ENCODE measurements at places on chromosomes 7 and 10. TPM values are rescaled to one million over a fixed set of nuclear protein-coding genes. Genes with fewer than 3 reads are reported as not detected.
A peak's percentile ranks its signal among the peaks of the same experiment; 100 is the strongest.

DNA sequence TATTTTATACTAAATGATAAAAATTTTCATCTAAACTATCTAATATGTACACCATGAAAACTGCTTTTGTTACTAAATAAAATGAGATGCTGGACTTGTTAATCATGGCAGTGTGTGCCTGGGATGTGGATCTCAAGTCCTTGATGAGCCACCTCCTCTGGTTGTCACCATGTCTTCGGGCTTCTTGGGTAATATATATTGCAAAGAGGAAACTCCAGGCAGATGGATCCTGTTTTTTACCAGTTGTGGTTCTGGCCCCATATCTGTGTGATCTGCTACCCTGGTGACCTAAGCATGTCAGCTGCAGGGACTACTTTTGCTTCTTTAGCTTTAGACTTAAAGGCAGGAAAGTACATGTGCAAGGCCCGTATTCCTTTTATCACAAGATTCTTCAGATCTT, 46.2 kb downstream of the TMEM60 start:
- no peaks in the 10 kb centered on the region for H3K27me3 ChIP-seq
- DNase-seq = no peak
- H3K4me1 ChIP-seq = no peaks in the 10 kb centered on the region
- H3K36me3 ChIP-seq = no peaks in the 10 kb centered on the region
- H3K4me3 ChIP-seq = no peak overlapping the region

GRCh38 chr7:157299613-157300368, 37.0 kb upstream of the DNAJB6 start:
- no peaks in the 10 kb centered on the region for H3K36me3 ChIP-seq
- no peaks in the 10 kb centered on the region for H3K27me3 ChIP-seq
- H3K4me1 ChIP-seq = peaks cover 26% of the 10 kb centered on the region

- H3K4me3 ChIP-seq = no peak overlapping the region
- H3K36me3 ChIP-seq = no peaks in the 10 kb centered on the region
- H3K4me1 ChIP-seq = 0 out of 2 replicates have a peak, but pooled peaks cover 2% of the 10 kb centered on the region
These were observed 1.3 kb downstream of the SP8 start for GRCh38 chr7:20785157-20786048.

DNA sequence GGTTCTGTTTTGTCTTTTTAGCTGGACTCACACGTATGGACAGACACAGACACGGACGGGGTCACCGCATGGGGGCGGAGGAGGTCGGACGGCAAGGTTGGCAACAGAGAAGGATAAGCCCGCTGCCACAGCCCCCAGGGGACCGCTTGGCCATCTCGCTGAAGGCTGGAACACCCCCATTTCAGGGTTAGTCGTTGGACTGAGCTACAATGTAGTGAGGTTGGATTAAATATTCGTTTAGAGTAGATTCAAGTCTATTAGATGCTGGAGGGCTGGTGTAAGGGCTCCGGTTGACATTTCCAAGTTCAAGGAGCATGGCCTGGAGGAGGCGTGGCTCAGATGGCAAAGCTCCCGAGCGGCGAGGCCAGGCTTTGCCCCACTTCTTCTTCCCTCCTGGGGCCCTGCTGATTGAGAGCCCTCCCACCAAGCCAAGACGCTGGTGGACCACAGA, 35.2 kb downstream of the PPIF start:
- H3K36me3 ChIP-seq = no peaks in the 10 kb centered on the region
- no peak overlapping the region for H3K4me3 ChIP-seq
- no peaks in the 10 kb centered on the region for H3K27me3 ChIP-seq
- H3K27ac ChIP-seq = no peak overlapping the region
- no peaks in the 10 kb centered on the region for H3K4me1 ChIP-seq

- no peak overlapping the region for H3K4me3 ChIP-seq
- no peaks in the 10 kb centered on the region for H3K4me1 ChIP-seq
- H3K36me3 ChIP-seq = no peaks in the 10 kb centered on the region
- no peak overlapping the region for H3K27ac ChIP-seq
These were observed 58.0 kb downstream of the RAMP3 start for GRCh38 chr7:45215601-45216062.

DNA sequence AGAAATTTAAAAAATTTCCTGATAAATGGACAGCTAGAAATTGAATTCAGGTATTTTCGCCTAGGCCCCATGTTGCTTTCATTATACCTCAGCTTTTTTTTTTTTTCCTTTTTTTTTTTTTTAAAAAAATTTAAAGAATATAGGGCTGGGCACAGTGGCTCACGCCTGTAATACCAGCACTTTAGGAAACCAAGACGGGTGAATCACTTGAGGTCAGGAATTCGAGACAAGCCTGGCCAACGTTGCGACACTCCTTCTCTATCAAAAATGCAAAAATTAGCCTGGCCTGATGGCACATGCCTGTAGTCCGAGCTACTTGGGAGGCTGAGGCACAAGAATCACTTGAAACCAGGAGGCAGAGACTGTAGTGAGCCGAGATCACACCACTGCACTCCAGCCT, 334.0 kb downstream of the SORCS1 start:
- no peaks in the 10 kb centered on the region for H3K4me1 ChIP-seq
- no peaks in the 10 kb centered on the region for H3K36me3 ChIP-seq
- DNase-seq = no peak
- H3K27me3 ChIP-seq = no peaks in the 10 kb centered on the region
- H3K4me3 ChIP-seq = no peak overlapping the region
- no peak overlapping the region for H3K27ac ChIP-seq

DNA sequence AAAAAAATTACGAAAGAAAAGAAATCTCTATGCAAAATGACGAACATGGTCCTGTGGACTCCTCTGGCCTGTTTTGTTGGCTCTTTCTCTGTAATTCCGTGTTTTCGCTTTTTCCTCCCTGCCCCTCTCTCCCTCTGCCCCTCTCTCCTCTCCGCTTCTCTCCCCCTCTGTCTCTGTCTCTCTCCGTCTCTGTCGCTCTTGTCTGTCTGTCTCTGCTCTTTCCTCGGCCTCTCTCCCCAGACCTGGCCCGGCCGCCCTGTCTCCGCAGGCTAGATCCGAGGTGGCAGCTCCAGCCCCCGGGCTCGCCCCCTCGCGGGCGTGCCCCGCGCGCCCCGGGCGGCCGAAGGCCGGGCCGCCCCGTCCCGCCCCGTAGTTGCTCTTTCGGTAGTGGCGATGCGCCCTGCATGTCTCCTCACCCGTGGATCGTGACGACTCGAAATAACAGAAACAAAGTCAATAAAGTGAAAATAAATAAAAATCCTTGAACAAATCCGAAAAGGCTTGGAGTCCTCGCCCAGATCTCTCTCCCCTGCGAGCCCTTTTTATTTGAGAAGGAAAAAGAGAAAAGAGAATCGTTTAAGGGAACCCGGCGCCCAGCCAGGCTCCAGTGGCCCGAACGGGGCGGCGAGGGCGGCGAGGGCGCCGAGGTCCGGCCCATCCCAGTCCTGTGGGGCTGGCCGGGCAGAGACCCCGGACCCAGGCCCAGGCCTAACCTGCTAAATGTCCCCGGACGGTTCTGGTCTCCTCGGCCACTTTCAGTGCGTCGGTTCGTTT, 83.5 kb upstream of the SLF2 start:
- peak overlapping the region; percentile 51 for H3K4me3 ChIP-seq
- no peaks in the 10 kb centered on the region for H3K27me3 ChIP-seq
- no peak overlapping the region for H3K27ac ChIP-seq
- peaks cover 30% of the 10 kb centered on the region for H3K4me1 ChIP-seq
- DNase-seq = no peak
- no peaks in the 10 kb centered on the region for H3K36me3 ChIP-seq

GRCh38 chr7:141946796-141947195, at the start of gene CLEC5A:
CLEC5A (minus strand) TSS chr7:141946974; CDS start chr7:141946292, 682 bp downstream.
- H3K27me3 ChIP-seq = no peaks in the 10 kb centered on the region
- DNase-seq = no peak
- H3K4me3 ChIP-seq = no peak within 1 kb of the TSS
- H3K27ac ChIP-seq = no peak within 1 kb of the TSS
- H3K4me1 ChIP-seq = no peaks in the 10 kb centered on the region
- H3K36me3 ChIP-seq = no peaks in the 10 kb centered on the region

DNA sequence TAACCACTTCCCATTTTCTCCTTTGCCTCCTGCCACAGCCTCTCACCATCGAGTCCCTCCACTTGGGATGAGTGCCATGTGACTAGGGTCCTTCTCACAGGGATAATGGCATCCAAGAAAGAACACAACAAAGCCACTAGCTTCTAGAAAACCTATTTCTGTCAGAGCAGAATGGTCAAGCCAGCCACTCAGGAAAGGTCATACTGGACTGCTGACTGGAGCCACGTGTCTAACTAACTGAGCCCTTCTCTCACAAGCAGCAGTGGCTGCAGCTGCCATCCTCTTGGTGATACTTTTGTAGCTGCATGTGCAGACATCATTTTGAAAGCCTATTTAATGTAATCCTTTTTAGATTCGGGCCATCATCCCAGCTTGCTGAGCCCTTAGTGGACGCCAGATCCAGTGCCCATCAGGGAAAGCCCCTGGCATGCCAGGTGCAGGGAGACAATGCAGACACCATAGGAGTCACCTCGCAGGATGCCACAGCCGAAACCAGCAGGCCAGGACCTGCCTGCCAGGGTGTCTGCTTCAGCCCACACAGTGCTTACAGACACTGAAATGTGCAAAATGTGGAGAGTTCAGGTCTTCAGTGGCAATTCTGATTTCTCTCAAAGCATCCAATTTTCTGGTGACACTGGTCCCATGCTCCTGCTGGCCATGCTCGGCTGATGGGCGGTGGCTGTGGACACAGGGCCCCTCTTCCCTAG, 98.3 kb upstream of the DDC start:
- no peaks in the 10 kb centered on the region for H3K36me3 ChIP-seq
- peaks cover 25% of the 10 kb centered on the region for H3K4me1 ChIP-seq
- no peaks in the 10 kb centered on the region for H3K27me3 ChIP-seq
- H3K4me3 ChIP-seq = no peak overlapping the region
- no peak for DNase-seq
- H3K27ac ChIP-seq = peak overlapping the region; percentile 53

DNA sequence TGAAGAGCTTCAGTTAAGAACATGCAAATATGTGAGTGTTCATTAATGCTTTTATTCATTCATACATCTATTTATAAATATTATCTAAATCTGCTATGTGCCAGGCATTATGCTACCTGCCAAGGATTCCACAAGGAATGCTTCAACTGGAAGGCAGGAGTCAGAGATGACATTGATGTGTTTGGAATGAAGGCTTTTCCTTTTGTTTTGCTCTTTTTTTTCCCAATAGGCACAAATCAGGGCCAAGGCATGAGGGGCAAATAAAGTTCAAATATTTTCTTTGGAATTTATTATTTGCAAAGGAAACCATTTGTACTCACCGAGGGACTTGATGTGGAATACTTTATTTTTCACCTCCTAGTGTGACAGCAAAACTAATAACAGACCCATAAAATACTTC, 530.3 kb downstream of the ARL4A start:
- no peak overlapping the region for H3K27ac ChIP-seq
- no peaks in the 10 kb centered on the region for H3K36me3 ChIP-seq
- no peaks in the 10 kb centered on the region for H3K4me1 ChIP-seq
- no peaks in the 10 kb centered on the region for H3K27me3 ChIP-seq

DNA sequence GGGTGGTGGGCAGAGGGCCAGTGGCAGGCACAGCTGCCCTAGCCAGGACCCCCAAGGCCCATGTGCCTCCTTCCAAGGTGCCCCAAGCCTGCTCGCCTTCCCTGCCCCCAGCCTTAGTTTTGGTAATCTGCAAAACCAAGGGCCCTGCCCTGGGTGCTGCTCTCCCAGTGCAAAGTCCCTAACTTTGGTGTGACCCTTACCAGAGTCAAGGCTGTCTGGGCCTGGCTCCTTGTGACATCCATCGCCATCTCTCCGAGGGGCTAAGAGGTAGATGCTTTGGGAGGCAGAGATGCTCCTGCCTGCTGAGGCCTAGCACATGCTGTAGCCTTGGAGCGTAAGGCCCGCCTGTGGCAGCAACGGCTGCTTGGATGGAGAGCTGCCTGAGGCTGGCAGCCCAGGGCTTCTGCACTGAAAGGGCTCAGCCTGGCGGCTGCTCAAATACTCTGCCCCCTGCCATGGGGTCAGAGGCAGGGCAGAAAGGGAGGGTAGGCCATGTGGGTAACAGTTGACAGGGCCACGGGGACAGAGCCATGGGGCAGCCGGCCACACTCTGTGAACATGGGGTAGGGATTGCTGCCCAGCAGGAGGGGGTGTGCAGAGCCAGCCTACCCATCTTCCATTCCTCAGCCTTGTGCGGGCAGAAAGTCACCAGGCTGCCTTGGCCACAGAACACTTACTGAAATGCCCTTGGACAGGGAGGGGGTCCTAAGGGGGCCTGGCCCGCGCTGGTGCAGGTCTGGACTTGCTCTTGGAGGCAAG, 17.9 kb upstream of the MYL7 start:
- no peaks in the 10 kb centered on the region for H3K27me3 ChIP-seq
- no peaks in the 10 kb centered on the region for H3K4me1 ChIP-seq
- no peak overlapping the region for H3K27ac ChIP-seq

DNA sequence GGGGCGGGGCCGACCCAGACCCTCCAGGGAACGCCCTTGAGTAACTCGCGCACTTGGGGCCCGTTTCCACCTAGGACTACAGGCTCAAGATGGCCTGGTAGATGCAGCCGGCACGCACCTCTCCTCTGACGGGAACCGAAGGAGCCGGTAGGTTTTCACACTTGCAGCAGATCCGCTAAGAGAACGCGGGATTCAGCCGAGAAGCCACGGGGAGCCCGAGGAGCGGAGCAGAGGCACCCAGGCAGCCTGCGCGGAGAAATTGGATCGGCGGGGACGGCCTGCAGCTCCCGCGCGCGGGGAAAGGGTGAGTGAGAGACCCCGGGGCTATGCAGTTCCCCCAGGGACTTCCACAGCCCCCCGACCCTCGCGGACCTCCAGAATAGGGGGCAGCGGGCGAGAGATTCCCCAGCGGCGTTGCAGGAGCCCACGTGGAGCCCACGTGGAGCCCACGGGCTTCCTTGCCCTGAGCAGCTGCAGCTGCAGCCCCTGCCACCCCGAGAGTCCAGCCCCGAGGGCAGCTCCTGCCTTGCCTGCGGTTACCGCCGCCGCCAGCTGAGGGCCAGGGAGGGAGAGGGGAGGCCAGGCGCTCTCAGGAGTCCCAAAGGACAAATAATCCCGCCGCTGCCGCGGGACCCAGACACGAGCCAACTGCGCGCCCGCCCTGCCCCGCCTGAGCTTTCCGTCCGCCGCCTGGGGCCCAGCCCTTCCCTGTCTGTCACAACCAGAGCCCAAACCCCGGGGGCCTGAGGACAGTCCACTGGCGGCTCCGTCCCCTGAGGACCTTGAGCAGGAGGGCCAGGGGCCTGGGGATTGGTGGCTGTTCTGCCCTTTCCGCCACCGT, 13.1 kb downstream of the IFT22 start:
- H3K4me3 ChIP-seq = peak overlapping the region; percentile 86
- H3K27ac ChIP-seq = peak overlapping the region; percentile 69
- peaks cover 5% of the 10 kb centered on the region for H3K4me1 ChIP-seq

- no peak overlapping the region for H3K4me3 ChIP-seq
- H3K4me1 ChIP-seq = no peaks in the 10 kb centered on the region
These were observed 40.8 kb downstream of the INPP5A start for GRCh38 chr10:132578287-132578951.

- H3K36me3 ChIP-seq = no peaks in the 10 kb centered on the region
- H3K4me3 ChIP-seq = no peak overlapping the region
- H3K27me3 ChIP-seq = peaks cover 6% of the 10 kb centered on the region
- H3K27ac ChIP-seq = no peak overlapping the region
- peaks cover 24% of the 10 kb centered on the region for H3K4me1 ChIP-seq
These were observed 282.1 kb downstream of the CCDC3 start for GRCh38 chr10:12719365-12719764.

GRCh38 chr7:122068999-122069398, 75.0 kb downstream of the AASS start:
- H3K36me3 ChIP-seq = no peaks in the 10 kb centered on the region
- no peak for DNase-seq
- no peaks in the 10 kb centered on the region for H3K4me1 ChIP-seq
- H3K27ac ChIP-seq = no peak overlapping the region
- no peaks in the 10 kb centered on the region for H3K27me3 ChIP-seq
- H3K4me3 ChIP-seq = no peak overlapping the region

GRCh38 chr7:67713451-67714056, 716.9 kb downstream of the TYW1 start:
- H3K27me3 ChIP-seq = no peaks in the 10 kb centered on the region
- no peak overlapping the region for H3K27ac ChIP-seq
- H3K36me3 ChIP-seq = no peaks in the 10 kb centered on the region
- H3K4me1 ChIP-seq = no peaks in the 10 kb centered on the region
- no peak for DNase-seq
- H3K4me3 ChIP-seq = no peak overlapping the region

The TSPAN15 gene
- total RNA-seq = 16.0 TPM

The ZC3HAV1 gene
- 23.7 TPM for total RNA-seq

The FAM149B1 gene
- total RNA-seq = 17.5 TPM

The DDC gene
- total RNA-seq = not detected

Measured in HCT116 (cell line).